ENCODE measurements at places on chromosomes 13 and 19.

DNA sequence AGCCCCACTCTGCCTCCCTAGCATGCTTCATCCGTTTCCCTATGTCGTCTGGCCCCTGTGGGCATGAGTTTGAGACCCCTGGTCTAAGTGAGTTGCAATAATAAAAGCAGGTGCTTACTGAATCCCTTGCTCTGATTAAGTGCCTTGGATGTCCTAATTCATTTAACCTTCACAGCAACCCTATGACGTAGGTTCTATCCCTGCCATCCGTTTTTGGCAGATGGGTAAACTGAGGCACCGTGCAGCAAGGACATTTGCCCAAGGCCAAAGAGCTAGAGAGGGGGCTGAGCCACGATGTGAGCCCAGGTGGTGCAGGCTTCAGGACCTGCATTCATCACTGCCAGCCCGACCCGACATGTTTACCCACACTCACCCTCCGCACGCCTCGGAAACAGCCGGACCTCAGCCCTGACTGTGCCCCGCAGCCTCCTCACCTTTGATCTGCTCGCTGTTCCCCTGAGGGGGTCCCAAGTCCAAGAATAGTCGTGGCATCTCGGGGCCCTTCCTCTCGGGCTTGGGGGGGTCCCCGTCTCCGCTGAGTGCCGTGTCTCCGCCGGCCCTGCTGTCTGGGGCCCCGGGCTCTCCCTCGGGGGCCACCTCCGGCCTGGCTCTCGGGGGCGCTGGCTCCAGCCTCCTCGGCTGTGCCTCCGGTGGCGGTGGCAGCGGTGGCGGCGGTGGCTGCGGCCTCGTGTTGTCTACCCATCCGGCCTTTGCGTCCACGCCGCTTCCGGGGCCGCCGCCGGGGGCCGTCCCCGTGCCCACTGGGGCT lies 14.5 kb downstream of the LMTK3 start:
- no peak for DNase-seq

GRCh38 chr13:19075418-19075817 lies 106.2 kb downstream of the TUBA3C start:
- DNase-seq = no peak

DNA sequence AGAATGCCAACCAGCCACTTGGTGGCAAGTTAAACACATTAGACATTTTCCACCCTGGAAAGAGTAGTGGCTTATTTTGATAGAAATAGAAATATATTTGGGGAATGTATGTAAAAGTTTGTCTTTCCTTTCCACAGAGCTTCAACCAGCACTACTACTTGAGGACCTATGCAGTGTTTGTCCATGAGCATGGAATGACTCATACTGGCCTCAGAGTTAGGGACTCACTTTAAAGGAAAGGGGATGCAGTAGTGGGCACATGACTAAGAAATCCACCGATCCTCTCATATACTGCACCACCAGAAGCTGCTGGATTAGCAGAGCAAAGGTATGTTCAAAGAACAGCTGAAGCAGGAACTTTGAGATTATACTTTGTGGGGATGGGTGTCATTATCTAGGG lies 62.6 kb downstream of the LACC1 start:
- no peak for DNase-seq

- no peak for DNase-seq
These were observed 1211.9 kb upstream of the ATXN8OS start for GRCh38 chr13:68895696-68896095.

GRCh38 chr13:32748305-32748704 lies 162.1 kb downstream of the PDS5B start:
- no peak for DNase-seq

- DNase-seq = no peak
These were observed 5.9 kb upstream of the C1QTNF9B start for GRCh38 chr13:23902975-23903905.

GRCh38 chr13:51303063-51303552 lies 36.4 kb upstream of the SERPINE3 start:
- no peak for DNase-seq

DNA sequence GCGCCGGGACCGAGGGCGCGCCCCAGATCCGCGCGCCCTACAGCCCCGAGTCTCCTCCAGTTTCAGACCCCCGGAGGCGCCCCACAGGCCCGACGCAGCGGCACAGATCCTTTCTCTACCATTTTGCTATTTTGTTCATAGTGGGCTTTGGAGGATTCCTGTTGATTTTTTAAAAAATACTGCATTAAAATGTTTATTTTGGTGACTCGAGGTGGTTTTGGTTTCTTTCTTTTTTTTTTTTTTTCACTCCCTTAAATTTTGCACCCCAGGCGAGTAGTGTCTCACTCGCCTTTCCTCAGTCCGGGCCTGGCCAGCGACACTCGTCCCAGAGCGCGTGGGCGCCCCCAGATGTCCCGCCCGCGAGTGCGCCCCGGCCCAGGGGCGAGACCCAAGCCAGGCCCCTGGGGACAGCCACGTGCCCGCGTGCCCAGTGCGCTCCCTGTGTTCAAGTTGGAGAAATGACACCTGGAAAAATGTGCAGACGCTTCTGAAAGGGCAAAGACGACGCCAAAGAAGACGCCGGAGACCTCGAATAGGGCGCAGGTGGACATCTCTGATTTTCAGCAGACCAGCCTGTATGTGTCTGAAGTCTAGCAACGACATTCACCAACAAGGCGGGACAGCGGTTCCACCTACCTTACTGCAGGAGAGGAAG lies 471 bp upstream of the INSR start:
- peak; percentile 74 for DNase-seq

DNA sequence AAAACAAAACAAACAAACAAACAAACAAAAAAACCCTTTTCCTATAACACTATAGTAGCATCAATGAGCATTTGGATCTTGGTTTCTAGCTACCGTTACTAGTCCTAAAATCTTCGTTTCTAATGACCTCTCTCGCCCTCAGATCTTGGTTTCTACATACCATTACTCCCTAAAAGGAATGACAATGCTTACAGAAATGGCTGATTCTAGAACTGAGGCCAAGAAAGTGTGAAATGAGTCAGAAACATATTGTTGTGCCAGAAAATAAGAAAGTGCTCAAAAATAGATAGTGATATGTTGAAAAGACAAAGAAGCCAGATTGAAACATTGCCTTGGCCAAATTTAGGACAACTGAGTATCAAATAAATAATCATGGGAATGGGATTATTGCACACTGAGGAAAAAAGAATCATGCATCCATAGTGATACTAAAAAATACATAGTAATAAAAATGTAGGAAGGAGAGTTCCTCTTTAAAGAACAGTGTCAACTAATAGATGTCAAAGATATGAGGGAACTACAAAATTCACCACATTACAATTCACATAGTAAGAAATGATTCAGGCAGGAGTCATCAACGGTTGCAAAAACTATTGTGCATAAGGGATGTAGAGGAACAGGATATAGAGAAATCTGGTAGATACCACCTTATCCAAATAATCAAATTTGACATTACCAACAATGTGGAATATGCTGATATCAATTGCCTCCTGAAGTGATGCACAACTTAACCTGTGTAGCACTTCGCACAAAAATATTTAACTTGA lies 386.6 kb downstream of the DIAPH3 start:
- DNase-seq = no peak

DNA sequence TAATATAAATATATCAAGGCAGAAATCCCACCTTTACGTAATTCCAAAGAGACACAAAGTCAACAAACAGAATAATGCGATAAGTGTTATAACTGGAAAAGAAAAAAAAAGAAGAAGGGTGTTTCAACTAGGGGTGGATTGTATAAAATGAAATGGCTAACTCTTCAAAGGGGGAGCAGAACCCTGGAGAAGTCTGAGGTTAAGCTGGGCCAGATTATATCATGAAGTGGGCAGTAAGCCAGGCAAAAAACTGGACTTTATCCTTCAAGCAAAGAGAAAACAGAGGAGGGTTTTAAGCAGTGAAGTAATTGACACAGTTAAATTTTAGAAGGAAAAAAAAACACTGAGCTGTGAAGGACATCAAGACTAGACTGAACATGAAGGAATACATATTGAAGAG lies 41.9 kb downstream of the TBC1D4 start:
- DNase-seq = no peak

- no peak for DNase-seq
These were observed 4.2 kb downstream of the TUBGCP3 start for GRCh38 chr13:112583592-112584277.

GRCh38 chr13:112931028-112931934 lies 37.7 kb upstream of the MCF2L start:
- peak; percentile 87 for DNase-seq

- peak; percentile 19 for DNase-seq
These were observed 1263.1 kb downstream of the PCDH9 start for GRCh38 chr13:65966991-65967451.

DNA sequence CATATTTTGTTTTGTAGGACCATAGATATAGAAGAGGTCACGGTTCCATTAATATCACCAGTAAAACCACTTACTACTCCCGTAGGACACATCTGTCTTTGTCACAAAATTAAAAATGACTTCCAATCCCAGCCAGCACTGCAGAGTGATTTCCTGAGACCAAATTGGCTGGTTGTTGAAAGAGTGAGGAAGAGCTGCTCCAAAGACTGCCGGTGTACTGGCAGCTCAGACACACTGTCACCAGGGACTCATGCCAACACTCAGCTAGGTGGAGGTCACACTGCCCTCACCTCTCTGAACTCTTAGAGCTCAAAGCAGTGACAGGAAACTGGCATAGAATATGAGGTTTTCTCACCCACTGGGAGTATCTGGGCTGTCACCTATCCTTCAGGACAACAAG lies 52.1 kb downstream of the FLT1 start:
- no peak for DNase-seq

DNA sequence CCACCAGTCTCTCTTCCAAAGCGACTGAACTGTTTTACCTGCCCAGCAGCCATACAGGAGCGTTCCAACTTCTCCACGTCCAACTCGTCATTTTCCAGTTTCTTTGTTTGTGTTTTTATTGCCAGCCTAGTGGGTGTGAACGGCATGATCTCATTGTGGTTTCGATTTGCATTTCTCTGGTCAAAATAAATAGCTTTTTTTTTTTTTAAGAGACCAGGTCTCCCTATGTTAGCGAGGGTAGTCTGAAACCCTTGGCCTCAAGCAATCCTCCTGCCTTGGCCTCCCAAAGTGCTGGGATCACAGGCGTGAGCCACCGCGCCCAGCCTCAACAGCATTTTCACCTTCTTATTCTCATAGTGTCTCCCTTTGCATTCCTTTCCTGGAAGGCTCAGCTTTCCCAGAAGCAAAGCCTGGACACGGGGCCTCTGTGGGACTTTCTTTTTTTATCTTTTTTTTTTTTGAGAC lies 4.2 kb upstream of the JSRP1 start:
- DNase-seq = no peak

DNA sequence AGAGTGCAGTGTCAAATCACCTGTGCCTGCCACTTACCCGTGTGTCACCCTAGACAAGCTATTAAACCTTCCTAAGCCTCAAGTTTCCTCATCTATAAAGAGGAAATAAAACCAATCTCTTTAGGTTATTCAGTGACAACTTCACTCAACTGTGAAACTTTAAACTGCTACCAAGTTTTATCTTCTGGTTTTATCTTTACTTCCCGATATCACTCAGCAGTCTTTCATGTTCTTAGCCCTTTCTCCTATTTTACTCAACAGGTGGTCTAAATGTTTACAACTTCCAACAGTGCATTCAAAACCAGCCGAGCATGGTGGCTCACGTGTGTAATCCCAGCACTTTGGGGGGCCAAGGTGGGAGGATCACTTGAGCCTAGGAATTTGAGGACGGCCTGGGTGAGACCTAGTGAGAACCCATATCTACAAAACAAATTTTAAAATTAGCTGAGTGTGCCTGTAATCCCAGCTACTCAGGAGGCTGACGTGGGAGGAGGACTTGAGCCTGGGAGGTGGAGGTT lies 59.6 kb downstream of the GPALPP1 start:
- no peak for DNase-seq

DNA sequence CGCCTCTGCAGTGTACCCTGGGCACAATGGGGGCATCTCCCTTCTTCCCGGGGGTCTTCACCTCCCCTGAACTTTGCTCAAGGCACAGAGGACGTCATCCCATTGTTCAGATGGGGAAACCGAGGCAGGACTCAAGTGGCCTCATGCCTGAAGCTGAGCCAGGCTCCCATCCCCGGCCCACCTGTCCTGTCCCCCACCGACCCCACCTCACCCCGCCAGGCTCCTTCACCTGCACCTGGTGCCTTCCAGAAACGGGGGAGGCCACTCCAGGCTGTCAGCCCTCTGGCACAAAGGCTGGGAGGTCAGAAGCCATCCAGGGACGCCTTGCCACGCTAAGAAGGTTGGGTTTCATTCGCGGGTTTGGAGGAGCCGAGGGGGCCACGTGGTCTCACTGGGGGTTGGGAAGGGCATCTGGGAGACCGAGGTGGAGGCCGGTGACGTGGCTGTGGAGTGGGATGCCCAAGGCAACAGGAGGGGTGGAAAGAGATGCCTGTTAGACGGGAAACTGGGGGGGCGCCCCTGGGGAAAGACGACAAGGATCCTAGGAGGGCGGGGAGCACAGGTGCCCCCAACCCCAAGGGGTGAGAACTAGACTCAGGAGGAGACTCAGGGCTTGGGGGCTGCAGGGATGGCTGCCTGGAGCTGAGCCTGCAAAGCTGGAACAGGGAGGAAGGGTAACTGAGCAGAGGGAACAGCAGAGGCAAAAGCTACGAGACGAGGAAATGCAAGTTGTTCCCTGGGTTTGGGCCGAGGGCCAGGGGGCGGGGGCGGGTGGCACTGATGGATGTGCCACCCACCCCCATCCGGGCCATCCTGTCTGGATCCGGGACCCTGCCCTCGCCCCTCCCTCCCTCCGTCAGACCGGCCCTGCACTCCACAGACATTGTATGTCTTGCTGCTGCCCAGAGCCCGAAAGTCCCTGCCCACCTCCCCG lies 6.0 kb upstream of the TCF3 start:
- no peak for DNase-seq

DNA sequence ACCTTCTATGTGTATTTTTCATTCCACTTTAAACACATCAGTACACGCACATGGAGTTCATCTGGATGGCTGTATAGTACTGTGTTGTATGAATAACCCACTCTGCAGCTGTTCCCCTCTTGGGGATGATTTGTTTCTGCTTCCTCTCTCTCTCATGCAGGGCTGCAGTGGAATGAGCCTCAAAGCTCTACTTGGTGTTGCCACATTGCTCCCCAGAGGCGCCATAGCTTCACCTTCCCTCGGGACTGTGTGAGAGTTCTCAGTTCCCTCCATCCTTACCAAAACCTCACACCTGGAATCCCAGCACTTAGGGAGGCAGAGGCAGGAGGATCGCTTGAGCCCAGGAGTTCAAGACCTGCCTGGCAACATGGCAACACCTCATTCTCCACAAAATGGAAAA lies 28.4 kb upstream of the GPR183 start:
- DNase-seq = no peak

DNA sequence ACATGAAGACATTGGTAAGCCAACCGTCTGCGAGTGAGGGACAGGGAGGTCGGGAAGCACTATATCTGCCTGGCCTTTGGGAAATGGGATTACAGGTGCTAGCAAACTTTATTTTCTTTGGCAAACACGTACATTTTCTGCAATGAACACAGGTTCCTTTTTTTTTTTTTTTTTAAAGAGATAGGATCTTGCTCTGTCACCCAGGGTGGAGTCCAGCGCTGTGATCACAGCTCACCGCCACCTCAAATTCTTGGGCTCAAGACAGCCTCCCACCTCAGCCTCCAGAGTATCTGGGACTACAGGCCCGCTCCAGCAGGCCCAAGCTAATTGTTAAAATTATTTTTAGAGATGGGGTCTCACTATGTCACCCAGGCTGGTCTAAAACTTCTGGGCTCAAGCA lies 24.2 kb downstream of the ELAVL1 start:
- DNase-seq = no peak
